ENCODE measurements at places on chromosomes 16 and 17. TPM values are rescaled to one million over a fixed set of nuclear protein-coding genes. Genes with fewer than 3 reads are reported as not detected.

HBA1 gene
- not detected for total RNA-seq

TMEM98 gene
- total RNA-seq = 46.0 TPM

GPRC5C gene
- 12.5 TPM for total RNA-seq

SLFN12 gene
- total RNA-seq = 19.9 TPM

TM4SF5 gene
- total RNA-seq = not detected

CCL4 gene
- total RNA-seq = 1.1 TPM

ZMYND15 gene
- 0.36 TPM for total RNA-seq

GDPD3 gene
- 8.0 TPM for total RNA-seq

SEPTIN12 gene
- total RNA-seq = not detected

SOX15 gene
- 15.3 TPM for total RNA-seq

IRF8 gene
- total RNA-seq = 9.2 TPM

NAA60 gene
- total RNA-seq = 30.4 TPM

TMEM92 gene
- total RNA-seq = not detected

STX8 gene
- total RNA-seq = 56.6 TPM

CDRT15 gene
- total RNA-seq = not detected

PPY gene
- not detected for total RNA-seq

PSMB3 gene
- 198 TPM for total RNA-seq

MPP3 gene
- 5.0 TPM for total RNA-seq

P2RX1 gene
- 4.6 TPM for total RNA-seq

CCL8 gene
- total RNA-seq = 1.6 TPM

CX3CL1 gene
- total RNA-seq = 18.6 TPM

PPP1R27 gene
- not detected for total RNA-seq

CD7 gene
- not detected for total RNA-seq

THAP11 gene
- 63.9 TPM for total RNA-seq

FBXW10 gene
- not detected for total RNA-seq

STX1B gene
- 0.99 TPM for total RNA-seq

DPEP3 gene
- not detected for total RNA-seq
